Stimulated activated CD4-positive, alpha-beta T cell treated with anti-CD3 and anti-CD28 coated beads, Interleukin-2, amount 100 ng/mL, for 48 hours (primary cell): ENCODE measurements at places on chromosomes 5 and 9.

GRCh38 chr5:145198525-145199260 is 636.4 kb downstream of the PRELID2 start:
- no peak for DNase-seq

DNA sequence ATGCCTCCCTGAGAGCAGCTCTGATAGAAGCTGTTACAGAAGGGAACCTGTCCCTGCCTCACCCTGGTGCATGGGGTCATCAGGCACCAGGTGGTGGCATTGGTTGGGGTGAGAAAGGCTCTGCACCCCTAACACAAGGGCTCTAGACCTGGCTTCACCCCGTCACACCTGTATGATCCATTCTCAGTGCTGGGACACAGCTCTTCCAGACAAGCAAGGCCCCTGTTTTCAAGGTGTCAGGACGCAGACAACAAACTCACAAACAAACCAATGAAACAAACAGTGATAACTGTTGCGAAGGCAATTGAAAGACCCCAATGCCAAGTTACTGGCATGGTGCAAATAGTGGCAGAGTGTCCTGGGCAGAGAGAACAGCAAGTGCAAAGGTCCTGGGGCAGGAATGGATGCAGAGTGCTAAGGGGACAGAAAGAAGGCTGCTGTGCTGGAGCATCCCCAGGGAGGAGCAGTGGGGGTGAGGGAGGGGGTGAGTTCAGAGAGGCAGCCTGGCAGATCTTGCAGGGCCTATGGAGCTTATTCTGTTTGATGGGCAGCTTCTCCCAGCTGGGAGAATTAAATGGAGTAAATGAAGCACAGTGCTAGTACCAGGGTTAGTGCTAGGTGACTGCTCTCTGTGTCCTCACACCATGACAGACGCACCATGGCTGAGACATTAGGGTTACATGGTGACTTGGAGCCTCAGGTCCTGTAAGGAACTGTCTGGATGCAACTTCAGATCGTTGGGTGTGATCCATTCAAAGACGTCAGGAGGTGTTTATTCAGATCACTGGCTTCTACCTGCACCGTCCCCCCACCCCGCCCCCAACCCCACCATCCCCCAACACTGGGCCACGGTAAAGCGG is 67.9 kb upstream of the UNC5A start:
- no peak for DNase-seq

- DNase-seq, result no peak
Measured at GRCh38 chr9:122217640-122218039, 11.1 kb downstream of the LHX6 start.

- DNase-seq, result peak; percentile 36
Measured at GRCh38 chr5:1479581-1480188, 34.4 kb upstream of the SLC6A3 start.

DNA sequence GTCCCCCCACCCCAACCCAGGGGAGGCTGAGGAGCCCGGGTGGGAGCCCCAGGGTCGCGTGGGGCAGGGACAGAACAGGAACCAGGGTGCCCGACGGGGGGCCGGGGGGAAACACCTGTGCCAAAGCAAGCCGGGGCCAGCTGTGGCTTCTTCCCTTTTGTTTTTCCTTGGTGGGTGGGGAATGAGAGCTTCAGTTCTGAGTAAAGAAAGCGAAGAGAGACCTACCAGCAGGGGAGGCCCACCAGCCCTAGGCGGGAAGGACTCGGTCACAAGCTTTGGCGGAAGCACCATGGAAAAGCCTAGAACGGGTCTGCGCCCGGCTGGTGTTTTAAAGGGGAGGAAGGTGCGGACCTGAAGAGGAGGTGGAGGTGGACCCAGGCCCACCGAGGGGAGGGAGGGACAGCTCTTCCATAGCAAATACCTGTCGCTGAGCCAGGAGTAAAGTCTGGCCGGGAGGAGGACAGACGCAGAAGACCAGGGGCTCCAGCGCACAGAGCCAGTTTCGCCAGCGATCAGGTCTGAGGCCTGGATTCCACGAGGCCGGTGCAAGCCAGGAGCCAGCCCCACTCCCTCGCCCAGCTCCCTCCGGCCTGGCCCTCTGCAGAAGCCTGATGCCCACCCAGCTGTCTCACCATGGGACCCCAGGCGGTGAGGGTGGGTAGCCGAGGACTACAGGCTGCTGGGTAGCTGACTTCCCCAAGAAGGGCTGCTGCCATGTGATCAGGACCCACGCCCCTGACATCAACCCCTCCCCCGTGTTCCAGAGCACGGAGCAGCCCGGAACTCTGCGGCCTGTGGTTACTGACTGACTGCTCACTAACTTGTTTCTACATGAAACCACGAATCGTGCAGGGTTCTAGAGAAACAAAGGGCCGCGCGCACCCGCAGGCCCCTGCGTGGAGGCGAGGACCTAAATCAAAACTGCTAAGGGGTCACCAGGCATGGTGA is 849 bp upstream of the MGAT1 start:
- peak; percentile 77 for DNase-seq

GRCh38 chr9:12539580-12539975 is 153.6 kb upstream of the TYRP1 start:
- no peak for DNase-seq

DNA sequence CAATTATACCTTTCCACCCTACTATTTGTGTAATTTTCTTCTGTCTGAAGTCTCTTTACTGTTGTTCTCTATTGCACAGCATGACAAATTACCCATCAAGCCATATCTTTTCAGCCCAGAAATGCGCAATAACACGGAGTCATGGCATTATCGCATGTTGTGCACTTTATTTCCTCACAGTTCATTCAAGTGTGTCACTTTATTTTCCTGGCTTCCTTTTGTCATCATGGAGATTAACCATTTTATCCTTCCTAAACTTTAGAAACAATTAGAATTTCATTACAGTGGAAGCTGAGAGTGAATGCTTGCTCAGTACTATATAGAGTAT is 41.3 kb upstream of the MEF2C start:
- no peak for DNase-seq

DNA sequence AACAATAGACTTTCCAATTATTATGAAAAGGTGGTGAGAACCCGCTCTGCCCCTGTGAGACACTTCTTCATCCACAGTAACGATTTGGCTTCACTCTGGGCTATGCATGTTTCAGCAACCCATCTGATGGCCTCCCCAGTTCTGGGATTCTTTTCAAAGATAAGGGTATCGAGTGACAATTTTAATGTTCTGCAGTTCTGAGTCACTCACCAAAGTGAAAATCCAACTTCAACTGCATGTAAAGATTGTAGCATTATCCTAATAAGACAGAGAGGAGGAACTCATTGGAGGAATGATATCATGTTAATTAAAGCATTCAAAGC is 1078.3 kb upstream of the SEMA6A start:
- DNase-seq, result no peak

DNA sequence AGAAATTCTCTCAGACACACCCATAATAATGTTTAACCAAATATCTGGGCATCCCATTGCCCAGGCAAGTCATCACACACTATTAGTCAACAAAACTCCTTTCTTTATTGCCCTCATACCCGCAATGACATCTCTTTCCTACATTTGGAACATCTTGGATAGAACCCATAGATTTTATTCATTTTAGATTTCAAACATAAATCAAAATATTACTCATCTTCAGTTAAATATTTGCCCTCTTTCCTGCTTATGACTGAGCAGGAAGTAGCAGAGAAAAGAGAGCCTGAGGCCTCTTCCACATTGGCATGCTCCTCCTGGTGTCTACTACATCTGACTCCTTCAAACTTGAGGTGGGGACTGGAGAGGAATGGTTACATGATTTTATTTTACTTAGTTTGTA is 592.0 kb downstream of the CHSY3 start:
- DNase-seq, result no peak

DNA sequence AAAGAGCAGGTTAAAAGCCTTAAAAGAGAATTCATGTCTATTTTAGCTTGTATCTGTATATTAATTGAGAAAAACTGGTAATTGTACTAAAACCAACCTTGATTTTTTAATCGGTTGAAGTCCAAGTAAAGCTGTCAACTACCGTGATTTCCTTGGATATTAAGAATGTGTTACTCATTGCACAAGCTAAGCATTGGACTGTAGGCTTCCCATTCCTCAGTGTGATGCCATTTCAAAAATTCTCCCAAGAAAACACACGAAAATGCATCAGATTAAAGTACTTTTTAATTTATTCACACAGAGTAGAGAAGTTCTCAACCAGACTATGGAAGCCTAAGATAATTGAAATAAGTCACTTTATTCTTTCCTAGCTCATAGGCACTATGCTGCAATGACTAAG is 761.4 kb upstream of the TYRP1 start:
- no peak for DNase-seq

DNA sequence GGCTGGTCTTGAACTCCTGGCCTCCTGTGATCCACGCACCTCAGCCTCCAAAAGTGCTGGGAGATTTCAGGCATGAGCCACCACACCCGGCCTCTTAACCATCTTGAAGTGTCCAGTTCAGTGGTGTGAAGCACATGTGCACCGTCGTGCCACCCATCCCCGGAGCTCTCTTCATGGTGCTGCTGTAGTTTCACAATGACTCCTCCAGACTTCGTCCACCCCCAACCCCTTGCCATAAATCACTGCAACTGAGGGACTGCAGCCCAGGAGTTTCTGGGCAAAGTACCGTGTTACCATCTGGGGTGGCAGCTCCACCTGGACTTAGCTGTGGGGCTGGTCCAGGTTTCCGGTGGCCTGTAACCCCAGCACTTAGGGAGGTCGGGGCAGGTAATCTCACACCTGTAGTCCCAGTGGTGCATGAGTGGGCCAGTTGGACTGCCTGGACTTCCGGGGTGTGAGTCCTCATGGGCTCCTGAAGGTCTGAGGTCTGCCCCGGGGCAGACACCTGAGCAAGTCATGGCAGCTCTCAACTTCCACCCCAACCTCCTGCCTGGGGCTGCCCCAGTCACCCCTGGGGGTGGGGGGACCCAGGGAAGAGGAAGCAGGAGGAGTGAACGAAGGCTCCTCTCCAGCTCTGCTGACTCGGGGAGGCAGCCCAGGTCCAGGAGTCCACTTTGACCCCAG is 6.6 kb upstream of the N4BP3 start:
- DNase-seq, result no peak

DNA sequence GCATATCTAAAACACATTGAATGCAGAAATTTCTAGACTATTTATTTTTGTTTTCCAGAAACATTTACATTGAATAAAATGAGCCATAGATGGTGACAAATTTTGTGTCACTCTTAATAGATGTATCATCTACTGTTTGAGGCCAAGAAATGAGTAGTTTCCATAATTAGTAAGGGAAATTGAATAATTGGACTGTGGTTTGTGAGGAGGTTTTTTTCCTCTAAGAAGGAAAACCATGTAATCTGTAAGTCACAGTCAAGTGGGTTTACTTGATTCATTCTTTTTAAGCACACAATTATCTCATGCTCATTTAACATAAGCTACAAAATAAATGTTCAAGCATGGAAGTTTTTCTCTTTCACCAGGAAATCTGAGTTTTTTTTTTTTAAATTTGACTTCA is 876.4 kb downstream of the NR2F1-AS1 start:
- DNase-seq, result no peak

DNA sequence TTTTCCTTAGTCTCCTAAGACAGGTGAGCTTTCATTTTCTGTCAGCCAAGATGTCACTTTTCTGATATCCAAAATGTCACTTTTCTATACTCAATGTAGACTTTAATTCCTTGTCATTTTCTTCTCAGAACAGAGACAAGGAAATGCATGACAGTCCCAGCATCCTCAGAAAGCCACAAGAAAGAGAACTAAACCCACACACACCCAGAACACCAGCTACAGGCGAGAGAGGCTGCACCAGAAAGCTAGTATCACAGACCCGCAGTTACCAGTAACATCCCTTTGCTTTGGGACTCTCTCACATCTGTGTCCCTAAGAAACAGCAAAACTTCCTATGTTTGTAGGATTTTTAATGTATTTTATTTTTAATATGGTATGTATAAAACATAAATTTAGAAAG is 17.1 kb downstream of the TRMO start:
- DNase-seq, result no peak

GRCh38 chr9:4740388-4740637 is 689 bp downstream of the AK3 start:
- no peak for DNase-seq

- DNase-seq, result no peak
Measured at GRCh38 chr5:66100851-66101250, 43.2 kb upstream of the SREK1 start.

DNA sequence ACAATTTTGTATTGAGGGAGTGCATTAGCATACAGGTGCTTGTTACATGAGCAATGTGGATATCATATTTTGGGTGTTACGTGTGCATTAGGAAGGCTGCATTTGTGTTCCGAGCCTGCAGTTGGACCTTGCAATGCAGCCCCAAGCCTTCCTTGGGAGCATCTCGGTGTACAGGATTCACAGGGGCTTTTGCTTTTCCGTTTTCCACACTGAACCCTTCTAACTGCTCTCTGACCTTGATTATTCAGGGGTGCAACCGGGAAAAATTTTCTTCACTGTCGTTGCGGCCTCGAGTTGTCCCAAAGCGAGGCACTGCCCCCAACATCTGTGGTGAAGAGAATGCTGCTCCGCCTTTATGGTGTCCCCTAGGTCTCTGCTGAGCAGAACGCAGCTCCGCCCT is 80.1 kb upstream of the PLEKHG4B start:
- no peak for DNase-seq

DNA sequence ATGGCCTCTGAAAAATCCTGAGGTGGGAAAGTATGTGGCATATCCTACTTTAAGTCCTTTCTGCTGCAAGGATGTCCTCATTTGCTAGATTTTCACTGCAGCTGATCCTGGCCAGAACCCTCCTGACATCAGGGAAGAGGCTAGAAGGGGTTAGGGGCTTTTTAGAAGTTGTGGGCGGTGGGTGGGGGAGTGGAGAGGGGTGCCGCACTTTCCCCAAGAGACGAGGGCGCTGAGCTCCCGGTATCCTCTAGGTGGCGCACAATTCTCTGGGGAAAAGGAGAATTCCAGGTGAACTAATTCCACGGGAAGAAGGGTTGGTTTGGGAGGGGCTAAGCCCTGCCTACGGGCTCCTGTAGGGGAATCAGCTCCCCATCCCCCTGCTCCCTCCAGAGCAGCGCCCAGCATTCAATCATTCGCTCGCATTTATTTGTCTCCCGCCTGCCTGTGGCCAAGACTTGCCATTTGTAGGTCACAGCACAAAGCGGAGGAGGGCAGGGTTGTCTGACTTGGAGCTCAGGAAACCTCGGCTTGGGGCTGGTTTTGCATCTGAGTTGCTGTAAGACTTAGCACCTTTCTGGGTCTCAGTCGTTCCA is 42.9 kb upstream of the HAND1 start:
- peak; percentile 17 for DNase-seq

DNA sequence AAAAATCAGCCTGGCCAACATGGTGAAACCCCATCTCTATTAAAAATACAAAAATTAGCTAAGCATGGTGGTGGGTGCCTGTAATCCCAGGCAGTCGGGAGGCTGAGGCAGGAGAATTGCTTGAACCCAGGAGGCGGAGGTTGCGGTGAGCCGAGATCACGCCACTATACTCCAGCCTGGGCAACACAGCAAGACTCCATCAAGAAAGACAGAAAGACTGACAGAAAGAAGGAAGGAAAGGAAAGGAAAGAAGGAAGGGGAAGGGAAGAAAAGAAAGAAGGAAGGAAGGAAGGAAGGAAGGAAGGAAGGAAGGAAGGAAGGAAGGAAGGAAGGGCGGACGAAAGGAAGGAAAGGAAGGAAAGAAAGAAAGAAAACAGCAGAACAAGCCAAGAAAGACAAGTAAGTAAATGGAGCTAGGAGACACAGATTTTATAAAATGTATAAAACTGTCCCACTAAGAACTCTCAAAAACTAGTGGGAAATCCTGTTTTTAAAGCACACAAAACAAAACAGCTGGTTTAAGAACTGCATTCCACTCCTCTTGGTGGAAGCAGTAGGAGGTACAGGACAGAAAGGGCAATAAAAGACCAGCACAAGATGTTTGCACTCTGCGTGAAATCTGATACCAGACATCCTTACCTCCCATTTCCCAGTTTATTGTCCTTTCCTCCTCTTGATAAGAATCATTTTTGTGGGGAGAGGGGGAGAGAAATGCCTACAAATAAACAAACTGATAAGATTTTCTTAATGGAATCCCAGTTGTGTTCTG is 46.7 kb downstream of the MYO10 start:
- no peak for DNase-seq
